ENCODE measurements at places on chromosomes 3 and 15.

- no peak for DNase-seq
These were observed 6.7 kb downstream of the RNU6-1 start for GRCh38 chr15:67832897-67833709.

- DNase-seq: peak; percentile 57
These were observed 162.9 kb downstream of the CHSY1 start for GRCh38 chr15:101088788-101089578.

GRCh38 chr15:52030010-52030409 lies 11.0 kb downstream of the MAPK6 start:
- DNase-seq: no peak

DNA sequence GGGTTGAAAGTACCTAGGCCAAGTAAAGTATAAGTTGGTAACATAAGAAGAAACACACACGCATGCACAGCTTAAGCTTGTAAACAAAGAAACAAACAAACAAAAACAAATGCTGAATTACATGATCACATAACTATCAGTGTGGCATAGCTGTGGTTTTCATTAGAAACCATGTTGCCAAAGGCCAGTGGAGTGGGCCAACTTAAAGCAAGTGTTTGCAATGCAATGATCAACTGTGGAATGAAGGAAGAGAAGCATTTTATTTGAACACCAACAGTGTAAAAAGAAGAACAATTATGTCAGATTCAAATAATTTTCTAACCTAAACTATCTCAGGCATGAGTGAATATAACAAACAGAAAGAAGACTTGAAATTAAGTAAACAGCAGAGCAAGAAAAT lies 199.4 kb upstream of the STRIT1 start:
- no peak for DNase-seq

DNA sequence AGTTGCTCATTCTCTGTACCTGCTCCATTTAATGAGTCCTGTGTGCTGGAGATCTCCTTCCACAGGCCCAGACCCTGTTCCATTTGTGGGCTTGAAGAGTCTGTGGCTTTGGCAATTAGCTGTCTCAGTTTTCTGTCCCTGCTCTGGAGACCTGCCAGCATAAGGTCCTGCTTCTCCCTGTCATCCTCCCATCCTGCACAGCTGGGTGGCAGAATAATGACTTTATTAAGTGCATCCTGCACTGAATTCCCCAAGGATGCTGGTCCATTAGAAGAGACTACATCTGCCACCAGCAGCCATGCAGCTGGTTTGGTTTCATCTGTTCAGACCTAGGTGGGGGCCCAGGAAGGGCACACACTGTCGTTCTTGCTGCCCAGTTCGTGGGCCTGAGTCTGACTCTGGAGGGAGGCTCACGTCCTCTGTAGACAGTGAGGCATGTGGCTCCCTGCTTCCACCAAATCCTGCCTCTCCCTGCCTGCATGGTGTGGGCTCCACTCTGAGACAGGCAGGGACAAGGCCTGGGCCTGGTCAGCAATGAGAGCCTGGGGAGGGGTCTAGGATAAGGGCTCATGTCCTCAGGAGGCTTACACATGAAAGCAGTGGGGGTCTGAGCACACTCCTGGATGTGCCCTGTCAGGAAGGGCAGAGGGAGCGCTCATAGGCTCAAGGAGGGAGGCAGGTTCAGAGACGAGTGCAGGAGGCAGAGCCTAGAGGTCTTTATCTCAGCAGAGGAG lies 78.4 kb upstream of the PRR23E start:
- no peak for DNase-seq

- DNase-seq: no peak
These were observed 197.8 kb downstream of the EBLN2 start for GRCh38 chr3:73259291-73259690.

GRCh38 chr3:156382458-156383346 lies 172.2 kb downstream of the SSR3 start:
- DNase-seq: no peak

GRCh38 chr15:70247281-70247680 lies 149.6 kb upstream of the TLE3 start:
- no peak for DNase-seq

- DNase-seq: no peak
These were observed 200.2 kb upstream of the LRRC3B start for GRCh38 chr3:26422415-26422814.

DNA sequence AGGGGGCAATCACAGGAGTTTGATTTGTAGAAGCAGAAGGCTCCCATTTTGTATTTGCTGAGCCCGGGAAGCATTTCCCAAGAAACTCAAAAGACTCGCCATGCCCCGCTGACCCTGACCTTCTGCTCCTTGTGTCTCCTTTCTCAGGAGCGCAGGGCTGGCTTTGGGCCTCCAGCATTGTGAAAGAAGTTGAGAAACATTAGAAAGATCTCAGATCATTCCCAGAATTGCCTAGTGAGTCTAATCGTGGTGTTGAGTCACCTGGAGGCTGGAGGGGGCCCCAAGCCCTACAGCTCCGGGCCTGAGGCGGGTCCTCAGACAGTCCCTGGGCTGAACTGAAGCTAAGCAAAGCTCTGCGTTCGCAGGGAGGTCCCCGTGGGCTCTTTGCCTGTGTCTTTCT lies 10.9 kb upstream of the PIGZ start:
- DNase-seq: no peak

DNA sequence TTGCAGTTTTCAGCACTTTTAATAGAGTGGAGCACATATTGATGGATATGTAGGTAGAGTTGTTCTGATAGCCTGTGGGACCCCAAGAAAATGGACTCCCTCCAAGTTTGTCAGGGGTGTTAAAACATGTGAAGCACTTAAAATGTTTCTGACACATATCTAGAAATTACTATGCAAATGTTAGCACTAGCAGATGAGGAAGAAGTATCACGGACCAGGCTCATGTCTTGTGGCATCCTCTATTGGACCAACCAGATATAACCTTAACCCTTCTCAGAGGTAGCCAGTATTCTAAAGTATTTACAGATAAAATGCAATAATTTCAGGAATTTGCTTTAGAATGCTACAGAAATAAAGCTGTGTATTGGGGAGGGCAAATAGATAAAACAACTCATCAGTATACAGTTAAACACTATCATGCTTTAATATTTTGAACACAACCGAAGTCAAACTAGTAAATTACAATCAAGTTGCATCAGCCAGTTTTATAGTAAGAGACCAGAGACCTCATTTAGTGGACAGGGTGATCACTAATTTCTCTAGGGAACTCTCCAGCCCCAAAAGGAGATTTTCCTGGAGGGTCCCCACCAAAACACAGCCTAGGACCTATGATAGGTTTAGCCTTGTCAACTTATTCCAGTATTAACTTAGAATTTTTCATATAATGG lies 57.2 kb upstream of the FBN1 start:
- no peak for DNase-seq

- no peak for DNase-seq
These were observed 13.0 kb downstream of the NIPA2 start for GRCh38 chr15:22851513-22851912.

GRCh38 chr15:75648156-75649000 lies 666 bp downstream of the SNX33 start:
- no peak for DNase-seq

- no peak for DNase-seq
These were observed 1.5 kb upstream of the NCK1 start for GRCh38 chr3:136860541-136860940.

DNA sequence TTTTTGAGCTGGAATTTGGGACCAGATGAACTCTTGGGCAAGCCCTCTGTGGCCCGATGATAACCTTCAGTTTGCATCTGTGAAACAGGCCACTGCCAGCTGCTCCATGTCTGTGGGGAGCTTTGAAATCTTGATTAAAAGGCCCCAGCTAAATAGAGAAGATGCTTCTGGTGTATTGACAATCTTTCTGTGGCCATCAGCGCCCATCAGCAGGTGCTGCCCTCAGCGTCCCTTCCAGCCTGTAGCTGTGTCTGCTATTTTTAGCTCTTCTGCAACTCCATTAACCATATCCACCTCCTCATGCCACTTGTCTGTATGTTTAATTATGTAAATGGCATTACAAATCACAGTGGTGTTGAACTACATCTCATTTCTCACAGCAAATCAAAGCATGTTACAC lies 54.0 kb downstream of the CHCHD6 start:
- no peak for DNase-seq

DNA sequence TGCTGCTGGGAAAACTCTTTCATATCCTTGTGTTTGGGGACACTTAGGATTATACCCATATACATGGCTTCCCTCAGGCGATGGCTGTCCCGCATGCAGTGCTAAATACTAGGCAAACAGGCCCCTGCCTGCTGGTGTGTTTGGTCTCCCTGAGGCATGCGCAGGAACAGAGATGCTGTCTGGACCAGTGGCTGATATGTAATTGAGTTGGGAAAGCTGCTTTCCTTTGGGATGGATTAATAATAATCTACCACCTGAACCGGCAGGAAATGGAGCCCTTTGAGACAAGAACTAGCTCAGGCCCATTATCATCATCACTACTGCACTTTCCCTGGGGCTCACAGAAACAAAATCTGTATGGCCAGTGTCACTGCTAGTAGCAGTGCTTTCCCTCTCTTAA lies 18.0 kb downstream of the ZDHHC3 start:
- no peak for DNase-seq

DNA sequence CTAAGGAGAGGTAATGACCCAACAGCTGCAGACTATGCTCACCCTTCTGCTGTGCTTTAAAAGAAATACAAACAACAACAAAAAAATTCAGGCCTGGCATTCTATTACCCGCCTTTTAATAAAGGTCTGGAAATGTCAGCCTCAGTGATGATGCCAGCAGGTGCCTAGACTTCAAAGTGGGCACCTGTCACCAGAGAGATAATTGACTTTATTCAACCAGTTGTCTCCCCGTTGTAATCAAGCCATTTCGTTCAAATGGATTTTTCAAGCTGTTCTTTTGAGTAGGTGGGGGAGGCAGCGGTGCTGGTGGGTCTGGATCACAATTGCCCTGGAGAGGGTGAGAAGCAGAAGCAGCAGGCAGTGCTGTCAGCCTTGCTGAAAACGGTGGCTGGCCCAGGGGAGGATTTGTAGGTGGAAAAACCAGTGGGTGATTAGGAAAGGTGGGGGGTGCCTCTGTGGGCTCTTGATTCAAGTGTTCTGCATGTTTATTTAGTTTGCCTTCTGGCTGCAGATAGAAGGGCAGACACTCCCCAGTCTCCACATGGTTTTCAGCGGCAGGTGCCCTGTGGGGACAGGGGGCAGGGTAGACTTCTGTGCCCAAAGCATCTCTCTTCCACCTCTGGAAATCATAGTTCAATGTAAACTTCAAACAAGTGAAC lies 300.2 kb upstream of the SLCO3A1 start:
- DNase-seq: no peak

DNA sequence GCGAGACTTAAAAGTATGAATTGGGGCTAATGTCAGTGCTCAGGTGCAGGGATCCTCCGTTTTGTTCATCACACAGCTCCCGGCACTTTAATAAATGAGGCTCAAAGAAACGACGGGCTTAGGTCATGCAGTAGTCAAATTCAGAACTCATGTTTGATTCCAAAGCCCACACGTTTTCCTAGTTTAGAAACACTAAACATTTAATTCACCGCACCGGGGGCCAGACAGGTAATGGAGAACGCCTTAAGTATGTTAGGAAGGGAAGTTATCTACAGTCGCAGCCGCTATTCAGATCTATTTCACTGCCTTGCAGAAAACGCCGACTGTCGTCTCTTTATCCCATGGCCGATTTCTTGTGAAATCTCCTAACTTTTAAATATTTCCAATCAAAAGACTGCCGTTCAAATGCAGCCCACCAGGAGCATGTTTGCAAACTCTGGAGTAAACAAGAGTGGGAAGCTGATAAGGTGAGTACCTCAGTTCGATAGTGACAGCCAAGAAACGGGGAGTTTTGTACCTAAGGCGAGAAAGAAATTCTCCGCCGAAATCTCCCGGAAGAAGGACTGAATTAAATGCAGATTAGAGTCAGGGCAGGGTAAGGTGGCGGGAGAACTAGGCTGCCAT lies 569 bp downstream of the HIGD2B start:
- no peak for DNase-seq

DNA sequence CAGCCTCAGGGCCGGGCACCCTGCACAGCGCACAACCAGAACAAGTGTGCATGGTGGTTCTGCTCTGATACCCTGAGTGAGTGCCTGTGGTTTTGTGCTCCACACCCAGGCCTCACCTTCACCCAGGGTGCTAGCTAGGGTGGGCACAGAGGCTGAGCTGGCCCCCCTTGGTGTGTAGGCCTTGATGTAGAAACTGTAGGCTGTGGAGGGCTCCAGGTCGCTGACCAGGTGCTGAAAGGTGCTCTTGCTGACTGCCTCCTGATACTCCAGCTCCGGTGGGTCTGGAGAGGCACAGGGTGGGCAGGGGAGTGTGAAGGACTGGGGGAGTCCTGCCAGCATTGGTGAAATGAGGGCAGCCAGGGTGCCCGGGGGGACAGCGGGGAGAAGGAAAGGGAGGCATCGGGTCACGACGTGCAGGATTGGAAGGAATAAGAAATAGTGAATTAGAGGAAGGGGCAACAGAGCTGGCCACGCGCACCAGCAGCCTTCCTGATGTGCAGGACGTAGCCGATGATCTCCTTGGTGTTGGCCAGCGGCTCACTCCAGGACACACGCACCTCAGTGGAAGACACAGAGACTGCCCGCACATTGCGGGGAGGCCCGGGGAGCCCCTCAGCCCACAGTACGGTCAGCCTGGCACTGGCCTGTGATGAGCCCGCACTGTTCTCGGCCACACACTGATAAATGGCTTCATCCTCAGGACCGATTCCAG lies 26.6 kb downstream of the RNU5B-1 start:
- DNase-seq: no peak

DNA sequence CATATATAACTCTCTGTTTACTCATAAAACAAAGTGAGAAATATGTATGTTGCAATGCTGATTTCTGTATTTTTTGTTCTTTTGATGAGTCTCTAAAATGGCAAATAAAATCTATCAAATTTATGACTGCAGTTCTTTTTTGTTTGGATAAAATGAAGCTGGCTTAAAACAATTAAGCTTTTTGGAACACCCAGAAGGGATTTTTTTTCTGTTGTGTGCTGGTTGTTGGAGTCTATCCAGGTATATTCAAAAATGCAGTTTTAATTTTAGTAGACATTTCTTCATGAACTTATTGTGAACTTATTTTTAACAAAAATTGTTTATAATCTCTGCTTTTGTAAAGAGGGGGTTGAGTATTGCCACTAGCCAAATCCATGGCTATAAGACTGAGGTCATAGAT lies 405.5 kb downstream of the RAP2B start:
- DNase-seq: no peak

DNA sequence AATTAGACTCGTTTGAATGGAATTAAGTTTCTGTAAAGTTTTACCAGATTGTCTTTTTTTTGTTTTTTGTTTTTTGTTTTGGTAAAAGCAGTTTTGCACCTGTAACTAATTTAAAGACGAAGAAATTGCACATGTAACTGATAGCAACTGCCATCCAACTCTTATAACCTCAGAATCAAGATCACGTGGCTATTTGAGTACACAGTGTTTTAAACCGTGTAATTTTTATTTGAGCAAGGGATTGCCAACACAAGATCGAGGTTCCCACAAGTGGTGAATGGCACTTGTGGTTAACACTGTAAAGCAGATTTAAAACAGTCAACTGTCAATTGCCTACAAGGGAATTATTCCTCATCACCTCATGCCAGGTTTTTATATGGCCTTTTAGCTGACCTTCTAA lies 67.3 kb downstream of the PPARG start:
- no peak for DNase-seq

GRCh38 chr3:88312256-88312655 lies 162.5 kb downstream of the C3orf38 start:
- DNase-seq: no peak

- DNase-seq: no peak
These were observed 146.0 kb upstream of the TNIK start for GRCh38 chr3:171606151-171606751.
